ENCODE measurements at places on chromosomes 6 and 20. TPM values are rescaled to one million over a fixed set of nuclear protein-coding genes. Genes with fewer than 3 reads are reported as not detected.

Gene SMLR1
- not detected for total RNA-seq

Gene ASCC3
- total RNA-seq = 31.4 TPM

Gene TNFAIP3
- total RNA-seq = 2.9 TPM

Gene CRYBG1
- total RNA-seq = 0.07 TPM

GRCh38 chr20:33082546-33082945 is 3.1 kb downstream of the BPIFB4 start:
- H3K4me1 ChIP-seq = no peaks in the 10 kb centered on the region
- no peak overlapping the region for H3K4me3 ChIP-seq
- H3K27me3 ChIP-seq = peaks cover 12% of the 10 kb centered on the region

- H3K4me1 ChIP-seq = peaks cover 13% of the 10 kb centered on the region
- no peaks in the 10 kb centered on the region for H3K36me3 ChIP-seq
- no peak overlapping the region for H3K27ac ChIP-seq
Measured at GRCh38 chr6:150373260-150373701, 4.5 kb downstream of the IYD start.
